ENCODE measurements at places on chromosomes 3 and 15. TPM values are rescaled to one million over a fixed set of nuclear protein-coding genes. Genes with fewer than 3 reads are reported as not detected.

Gene AADACL2
- not detected for total RNA-seq

Gene EPHB3
- 0.50 TPM for total RNA-seq

Gene CACNA2D3
- 0.07 TPM for total RNA-seq

Gene SIDT1
- 0.69 TPM for total RNA-seq

Gene SAMD7
- total RNA-seq, result not detected

Gene OIP5
- 15.0 TPM for total RNA-seq

Gene CLDN1
- total RNA-seq, result 28.6 TPM

Gene CALML4
- 9.3 TPM for total RNA-seq

Gene MPI
- total RNA-seq, result 28.0 TPM

Gene B3GALNT1
- 0.10 TPM for total RNA-seq

Gene TWF2
- 71.5 TPM for total RNA-seq

Gene VIPR1
- 0.63 TPM for total RNA-seq

Gene IL12A
- total RNA-seq, result 0.59 TPM

Gene FGF12
- total RNA-seq, result 0.69 TPM

All from A549 treated with CORT108297 at 1 μM for 4 hours (cell line).